ENCODE measurements at places on chromosomes 2 and 18. TPM values are rescaled to one million over a fixed set of nuclear protein-coding genes. Genes with fewer than 3 reads are reported as not detected.

DNA sequence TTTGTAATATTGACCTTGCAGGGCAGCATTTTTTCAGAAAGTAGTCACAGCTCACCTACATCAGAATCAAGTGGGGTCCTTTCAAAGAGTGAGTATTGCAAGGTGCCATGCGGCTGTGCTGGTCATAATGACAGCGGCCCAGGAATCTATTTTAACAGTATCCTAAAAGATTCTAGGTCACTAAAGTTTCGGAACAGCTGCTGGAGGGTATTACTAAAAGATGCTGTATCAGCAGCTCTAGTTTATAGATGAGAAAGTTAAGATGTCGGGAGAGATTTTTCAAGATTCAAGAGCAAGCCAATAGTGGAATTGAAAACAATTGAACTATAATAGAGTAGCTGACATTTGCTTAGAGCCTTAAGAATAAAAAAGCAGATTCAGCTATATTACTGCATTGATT is 336.0 kb downstream of the SLC8A1 start:
- no peak for DNase-seq

SIX3 gene
- not detected for total RNA-seq

- DNase-seq = no peak
Measured at GRCh38 chr2:53750041-53750768, 17.4 kb upstream of the CHAC2 start.

DNA sequence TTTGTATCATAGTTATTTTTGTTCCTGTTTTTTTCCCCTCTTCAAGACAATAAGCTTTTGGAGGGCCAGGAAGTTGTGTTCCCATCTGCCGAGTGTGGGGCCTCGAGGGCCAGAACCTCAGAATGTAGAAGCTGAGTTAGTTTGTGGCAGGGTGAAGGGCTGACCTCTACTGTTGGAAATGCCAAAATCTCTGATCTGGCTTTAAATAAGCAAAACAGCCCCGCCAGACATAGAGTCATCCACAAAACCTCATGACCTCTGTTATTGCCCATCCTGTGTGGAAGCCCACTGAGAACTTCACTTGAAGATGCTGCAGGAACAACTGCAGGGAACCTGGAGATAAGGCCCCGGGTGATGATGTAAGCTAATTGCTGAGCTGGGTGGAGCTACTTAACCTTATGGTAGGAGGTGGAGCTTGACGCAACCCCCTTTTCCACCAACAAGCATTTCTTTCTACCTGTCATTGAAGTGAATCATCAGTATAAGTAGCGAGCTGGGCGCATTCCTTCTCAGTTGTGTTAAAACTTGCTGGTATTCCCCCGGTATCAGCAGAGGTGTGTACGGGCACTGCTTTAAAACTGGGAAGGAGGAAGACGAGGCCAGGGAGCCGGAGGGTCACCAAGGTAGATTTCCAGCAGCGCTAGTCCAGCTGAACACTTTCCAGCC is 177.2 kb downstream of the NEDD4L start:
- DNase-seq = no peak

GRCh38 chr2:205730191-205730590 is 47.9 kb downstream of the NRP2 start:
- no peak for DNase-seq

FBXO15 gene
- 5.4 TPM for total RNA-seq

DNA sequence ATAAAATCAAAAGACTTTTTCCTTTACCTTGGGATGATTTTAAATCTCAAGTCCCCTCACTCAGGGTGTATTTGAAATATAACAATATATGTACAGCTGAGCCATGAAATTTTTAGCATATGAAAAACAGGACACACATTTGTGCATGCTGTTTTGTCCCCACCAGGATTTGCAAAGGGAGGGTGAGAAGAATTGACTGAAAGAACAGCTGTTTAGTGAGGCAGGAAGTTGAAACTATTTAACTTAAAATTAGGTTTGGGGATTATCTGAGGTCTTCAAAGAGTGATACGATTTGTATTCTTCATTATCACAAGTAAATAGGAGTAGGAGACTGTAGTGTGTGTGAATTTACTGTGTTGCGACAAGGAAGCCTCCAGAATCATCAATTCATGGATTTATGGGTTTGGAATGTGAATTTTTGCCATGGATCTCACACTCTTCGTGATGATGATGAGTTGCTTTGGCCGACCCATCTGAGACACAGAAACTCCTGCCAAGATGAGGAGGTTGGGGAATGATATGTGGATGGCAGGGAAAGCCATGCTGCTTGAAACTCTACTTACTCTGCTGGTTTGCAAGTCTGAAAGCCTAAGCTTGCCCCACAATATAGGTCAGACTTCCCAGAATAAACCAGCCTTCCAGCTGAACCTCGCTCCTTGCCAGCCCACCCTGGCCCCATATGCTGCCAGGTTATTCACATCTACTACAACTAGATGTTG is 31.0 kb upstream of the SPATS2L start:
- no peak for DNase-seq

PCARE gene
- total RNA-seq = not detected

CTAGE1 gene
- not detected for total RNA-seq

DNA sequence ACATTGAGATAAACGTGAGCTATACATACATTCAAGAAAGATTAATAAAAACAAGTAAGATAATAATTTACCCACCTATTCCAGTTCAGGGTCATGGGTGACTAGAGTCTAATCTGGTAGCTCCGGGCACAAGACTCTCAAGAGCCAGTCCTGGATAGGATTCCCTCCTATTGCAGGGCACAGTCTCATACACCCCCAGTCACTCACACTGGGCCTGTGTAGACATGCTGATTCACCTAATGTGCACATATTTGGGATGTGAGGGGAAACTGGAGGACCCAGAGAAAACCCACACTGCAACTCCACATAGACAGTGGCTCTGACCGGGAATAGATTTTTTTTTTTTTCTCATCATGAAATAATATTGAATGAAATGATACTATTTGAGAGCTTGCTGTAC is 81.5 kb upstream of the THUMPD2 start:
- DNase-seq = no peak

- no peak for DNase-seq
Measured at GRCh38 chr2:86541334-86541733, 21.9 kb downstream of the CHMP3 start.

- DNase-seq = no peak
Measured at GRCh38 chr18:35693829-35694228, 112.3 kb downstream of the GALNT1 start.

IL36B gene
- total RNA-seq = not detected

ZNF385B gene
- total RNA-seq = 0.49 TPM

PSMA8 gene
- not detected for total RNA-seq

- DNase-seq = no peak
Measured at GRCh38 chr2:69777786-69778105, 35.8 kb downstream of the ANXA4 start.

GRCh38 chr2:118945881-118946280 is 3.9 kb downstream of the MARCO start:
- DNase-seq = no peak

DNA sequence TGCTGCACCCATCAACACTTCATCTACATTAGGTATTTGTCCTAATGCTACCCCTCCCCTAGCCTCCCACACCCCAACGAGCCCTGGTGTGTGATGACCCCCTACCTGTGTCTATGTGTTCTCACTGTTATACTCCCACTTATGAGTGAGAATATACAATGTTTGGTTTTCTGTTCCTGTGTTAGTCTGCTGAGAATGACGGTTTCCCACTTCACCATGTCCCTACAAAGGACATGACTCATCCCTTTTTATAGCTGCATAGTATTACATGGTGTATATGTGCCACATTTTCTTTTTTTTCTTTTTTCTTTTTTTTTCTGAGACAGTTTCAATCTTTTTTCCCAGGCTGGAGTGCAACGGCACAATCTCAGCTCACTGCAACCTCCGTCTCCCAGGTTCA is 284.1 kb upstream of the CYP26B1 start:
- no peak for DNase-seq

DNA sequence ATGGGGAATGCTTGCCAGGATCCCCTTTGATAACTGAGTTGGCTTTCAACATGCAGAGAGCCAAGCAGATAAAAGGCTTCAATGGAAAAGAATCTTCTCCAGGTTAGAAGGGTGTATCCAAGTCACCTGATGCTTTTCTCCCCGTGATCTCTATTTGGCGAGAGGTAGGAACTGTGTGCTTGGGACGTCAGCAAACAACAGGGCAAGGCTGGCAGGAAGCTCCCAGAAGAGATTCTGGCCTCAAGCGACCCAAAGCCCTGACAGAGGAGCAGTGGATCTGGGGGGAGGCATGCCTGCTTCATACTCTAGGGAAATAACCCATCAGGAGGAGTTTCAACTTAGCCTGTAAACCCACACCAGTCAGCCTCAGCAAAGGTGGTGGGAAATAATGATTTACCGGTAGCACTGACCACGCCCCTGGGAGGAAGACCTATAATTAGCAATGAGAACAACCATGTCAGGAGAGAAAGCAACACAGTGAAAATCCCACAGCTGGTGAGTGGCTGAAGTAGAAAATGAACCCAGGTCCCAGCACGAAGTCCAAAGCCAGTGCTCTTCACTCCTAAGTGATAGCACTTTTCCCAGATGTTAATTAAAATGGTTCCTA is 76.3 kb upstream of the SEC11C start:
- DNase-seq = no peak

POTEE gene
- total RNA-seq = 0.36 TPM

DNA sequence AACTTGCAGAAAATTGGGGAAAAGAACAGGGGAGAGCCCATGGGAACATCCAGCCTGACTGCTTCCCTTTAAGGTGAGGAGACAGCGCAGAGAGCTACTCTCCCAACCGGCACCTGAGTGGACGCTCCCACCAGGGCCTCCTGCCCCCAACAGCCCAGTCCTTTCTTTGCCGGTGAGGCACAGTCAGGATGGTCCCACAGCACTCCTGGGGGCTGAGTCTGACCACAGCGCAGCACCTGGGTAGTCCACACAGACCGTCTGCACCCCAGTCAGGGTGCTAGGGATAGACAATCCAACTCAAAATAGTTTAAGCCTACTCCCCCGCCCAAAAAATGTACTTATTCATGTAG is 74.5 kb downstream of the MEX3C start:
- DNase-seq = no peak

DNA sequence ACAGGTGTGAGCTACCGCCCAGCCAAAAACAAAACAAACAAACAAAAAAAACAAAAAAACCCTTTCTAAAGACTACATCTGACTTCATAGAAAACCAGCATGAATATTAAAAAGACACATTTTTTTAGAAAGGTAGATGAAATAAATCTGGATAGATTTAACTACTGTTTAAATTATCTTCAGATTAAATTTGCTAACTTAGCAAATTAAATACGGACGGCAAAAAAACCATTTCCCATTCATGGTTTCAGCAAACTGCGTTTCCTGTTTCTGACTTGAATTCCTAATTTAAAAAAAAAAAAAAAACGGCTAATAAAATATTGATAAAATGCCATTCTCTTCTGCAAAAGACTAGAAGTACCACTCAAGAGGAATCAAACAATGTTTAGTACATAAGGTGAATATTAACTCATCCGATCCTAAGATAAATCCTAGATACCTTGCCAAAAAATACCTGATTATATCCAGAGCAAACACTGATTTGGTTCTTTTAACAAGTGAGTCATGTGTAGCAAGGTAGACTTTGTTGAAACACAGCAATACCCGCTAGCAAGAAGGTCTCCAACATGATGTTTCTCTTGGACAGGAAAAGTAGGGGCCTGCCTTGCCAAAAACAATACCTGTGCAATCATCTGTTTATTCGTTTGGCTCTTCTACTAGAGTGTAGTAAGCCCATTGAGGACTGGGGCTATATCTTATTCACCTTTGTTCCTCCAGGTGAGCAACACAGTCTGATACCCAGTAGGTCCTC is 96.2 kb downstream of the BARD1 start:
- no peak for DNase-seq

- DNase-seq = no peak
Measured at GRCh38 chr2:178910005-178910404, 102.8 kb upstream of the TTN start.

TUBA3E gene
- not detected for total RNA-seq

GRCh38 chr18:58416014-58416703 is 212.7 kb downstream of the ALPK2 start:
- DNase-seq = no peak

TAF1B gene
- total RNA-seq = 19.5 TPM

RAB1A gene
- 160 TPM for total RNA-seq

CGREF1 gene
- total RNA-seq = not detected

DNA sequence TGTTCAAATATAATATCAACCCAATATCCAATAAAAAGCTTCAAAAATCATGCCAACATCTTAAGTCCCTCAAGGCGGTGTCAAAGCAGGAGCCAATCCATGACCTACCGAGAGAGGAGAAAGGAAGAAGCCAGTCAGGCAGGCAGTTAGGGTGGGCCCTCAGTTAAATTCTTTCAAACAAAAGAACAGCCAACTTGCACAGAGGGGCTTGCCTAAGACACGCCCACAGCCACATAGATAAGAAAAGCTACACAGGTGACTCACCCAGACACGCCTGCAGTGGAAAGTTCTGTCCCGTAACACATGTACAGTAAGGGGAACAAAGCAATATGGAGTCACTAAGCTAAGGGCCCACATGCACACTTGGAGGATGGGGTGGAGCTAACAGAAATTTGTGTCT is 61.3 kb downstream of the SP110 start:
- DNase-seq = no peak

- DNase-seq = no peak
Measured at GRCh38 chr18:79332646-79333045, 63.1 kb upstream of the NFATC1 start.

GRCh38 chr2:12617366-12617765 is 99.4 kb upstream of the TRIB2 start:
- no peak for DNase-seq

Measured in endothelial cell (in vitro differentiated cells).